ENCODE measurements at places on chromosomes 7 and 10.

DNA sequence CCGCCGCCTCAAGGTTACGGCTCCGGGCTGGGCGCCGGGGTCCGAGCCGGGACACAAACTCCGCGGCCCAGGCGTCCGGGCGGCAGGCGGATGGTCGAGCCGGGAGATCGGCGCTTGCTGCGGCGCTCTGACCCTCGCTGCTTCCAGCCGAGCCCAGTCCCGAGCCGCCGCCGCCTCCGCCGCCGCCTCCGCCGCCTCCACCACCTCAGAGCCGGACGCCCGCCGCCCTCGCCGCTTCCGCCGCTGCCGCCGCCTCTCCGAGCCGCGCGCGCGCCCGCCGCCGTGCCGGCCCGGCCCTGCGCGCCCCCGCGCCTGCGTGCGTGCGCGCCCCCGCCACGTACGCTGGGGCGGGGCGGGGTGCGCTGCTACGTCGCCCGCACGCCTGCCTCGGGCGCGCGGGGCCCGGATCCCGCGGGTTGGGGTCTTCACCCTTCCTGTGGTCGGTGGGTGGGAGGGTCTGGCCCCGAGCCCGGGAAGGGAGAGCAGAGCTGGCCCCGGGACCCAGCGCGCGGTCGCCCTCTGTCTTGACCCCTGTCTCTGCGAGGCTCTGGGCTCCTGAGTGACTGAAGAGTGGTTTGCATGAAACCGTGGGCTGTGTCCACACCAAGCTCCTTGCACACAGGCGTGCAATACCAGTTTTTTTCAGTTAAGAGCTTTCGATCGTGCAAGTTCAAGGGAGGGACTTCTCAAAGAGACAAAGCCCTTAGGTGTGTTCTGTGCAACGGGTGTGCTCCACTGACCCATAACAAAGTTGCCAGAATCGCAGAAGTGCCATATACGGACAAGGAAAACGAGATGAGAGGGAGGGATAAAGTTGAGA lies at the start of gene SMURF1:
SMURF1 (minus strand) TSS at position 256 of the 820 bp plus-strand sequence. CDS start 328 bp downstream, outside the sequence.
- peak; percentile 62 for DNase-seq

- DNase-seq, result peak; percentile 48
These were observed 28.7 kb downstream of the ICA1 start for GRCh38 chr7:8232999-8233847.

DNA sequence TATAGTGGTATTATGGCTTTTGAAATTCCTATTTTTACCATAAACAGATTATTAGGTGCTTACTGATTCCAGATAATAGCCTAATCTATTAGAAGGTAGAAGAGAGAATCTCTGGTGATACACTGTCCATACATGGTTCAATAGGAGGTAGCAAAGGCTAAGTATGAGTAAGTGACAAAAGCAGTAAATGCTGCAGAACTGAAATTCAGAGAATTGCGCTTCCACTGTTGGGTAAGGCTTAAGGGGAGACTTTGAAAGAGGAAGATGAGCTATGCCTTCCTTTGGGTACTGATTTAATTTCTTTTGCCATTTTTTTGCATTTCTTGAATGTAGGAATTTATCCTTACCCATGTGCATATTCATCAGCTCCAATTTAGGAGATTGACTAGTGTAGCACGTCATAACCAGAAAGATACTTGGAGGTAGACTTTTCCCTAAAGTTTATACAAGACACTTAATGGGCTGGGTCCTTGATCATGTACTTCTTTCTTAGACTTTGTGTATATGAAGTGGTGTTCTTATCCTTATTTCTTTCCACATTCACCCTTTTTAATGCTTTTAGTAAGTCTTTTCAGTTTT lies 15.3 kb downstream of the MKLN1 start:
- DNase-seq, result no peak

GRCh38 chr7:155216475-155217272 lies 81.0 kb upstream of the INSIG1 start:
- DNase-seq, result no peak

DNA sequence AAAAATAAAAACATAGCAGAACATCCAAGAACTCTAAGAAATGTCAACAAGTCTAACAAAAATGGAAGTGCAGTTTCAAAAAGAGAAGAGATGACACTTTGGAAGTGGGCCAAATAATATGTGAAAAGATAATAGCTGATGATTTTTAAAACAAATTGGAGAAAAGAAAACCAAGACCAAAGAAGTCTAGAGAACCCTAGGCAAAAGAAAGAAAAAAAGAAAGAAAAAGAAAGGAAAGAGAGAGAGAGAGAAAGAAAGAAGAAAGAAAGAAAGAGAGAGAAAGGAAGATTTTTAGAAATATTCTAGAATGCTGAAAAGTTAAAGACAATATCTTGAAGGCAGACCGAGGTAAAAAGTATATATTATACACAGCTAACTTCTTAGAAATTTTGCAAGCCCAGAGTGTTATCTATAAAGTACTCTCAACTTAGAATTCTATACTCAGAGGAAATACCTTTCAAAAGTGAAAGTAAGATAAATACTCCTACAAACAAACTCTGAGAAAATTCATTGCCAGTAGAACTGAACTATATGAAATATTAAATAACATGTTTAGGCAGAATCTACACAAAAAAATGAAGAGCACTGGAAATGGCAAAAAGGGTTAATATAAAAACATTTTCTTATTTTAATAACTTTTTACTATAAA lies 138.7 kb upstream of the SMIM30 start:
- DNase-seq, result no peak

Data from T-helper 2 cell (primary cell).